ENCODE measurements at places on chromosomes 7 and 10.

DNA sequence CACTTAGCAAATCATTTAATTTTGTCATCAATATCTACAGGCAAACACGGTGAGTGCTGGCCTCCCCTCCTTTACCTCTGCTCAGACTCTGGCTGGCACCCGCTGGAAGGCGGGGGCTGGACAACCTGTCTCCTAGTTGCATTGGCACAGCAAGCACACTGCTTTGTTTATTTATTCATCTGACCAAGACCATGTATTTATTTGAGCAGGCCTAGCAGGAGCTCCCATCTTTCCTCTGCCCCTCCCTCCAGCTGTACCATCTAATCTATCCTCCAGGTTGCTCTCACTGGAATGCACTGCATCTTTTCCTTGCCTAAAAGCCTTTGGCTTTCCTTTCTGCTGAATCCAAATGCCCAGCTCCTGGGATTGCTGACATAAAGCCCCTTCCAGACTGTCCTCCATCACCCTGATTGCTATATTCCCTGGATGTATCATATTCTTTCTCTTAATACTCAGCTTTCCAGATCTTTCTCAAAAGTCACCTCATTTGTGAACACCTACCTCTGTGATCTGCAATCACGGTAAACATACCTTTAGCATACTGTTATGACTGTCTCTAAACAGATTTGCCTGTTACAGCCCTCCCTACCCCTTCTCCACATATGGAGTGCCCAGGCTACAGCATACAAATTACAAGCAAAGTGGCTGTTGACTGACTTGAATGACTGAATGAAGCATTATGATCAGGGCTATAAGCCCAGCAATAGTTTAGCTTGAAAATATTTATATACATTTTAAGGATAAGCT lies 9.6 kb downstream of the ELMO1 start:
- no peak for DNase-seq

- no peak for DNase-seq
Measured at GRCh38 chr7:117185124-117185523, 137.7 kb downstream of the WNT2 start.

- no peak for DNase-seq
Measured at GRCh38 chr7:23475576-23475839, 5.2 kb upstream of the IGF2BP3 start.

DNA sequence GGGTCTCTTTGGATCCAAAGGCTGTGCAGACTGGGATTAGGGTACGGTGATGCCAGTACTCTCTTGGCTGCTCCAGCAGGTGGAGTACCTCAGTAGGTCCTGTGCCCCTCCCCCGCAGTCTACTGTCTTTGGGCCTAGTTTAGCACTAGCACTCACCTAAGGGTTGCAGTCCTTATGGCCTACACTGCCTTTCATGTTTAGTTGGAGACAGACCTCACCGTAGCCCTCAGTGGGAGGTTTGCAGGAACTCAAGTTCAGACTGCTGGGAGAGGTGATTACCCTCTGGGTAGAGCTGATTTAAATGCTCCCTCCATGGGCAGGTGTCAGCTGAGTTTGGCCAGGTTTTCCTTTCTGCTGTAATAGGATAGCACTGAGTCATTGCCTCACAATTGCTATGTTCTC lies 210.8 kb upstream of the TMEM196 start:
- DNase-seq = no peak

DNA sequence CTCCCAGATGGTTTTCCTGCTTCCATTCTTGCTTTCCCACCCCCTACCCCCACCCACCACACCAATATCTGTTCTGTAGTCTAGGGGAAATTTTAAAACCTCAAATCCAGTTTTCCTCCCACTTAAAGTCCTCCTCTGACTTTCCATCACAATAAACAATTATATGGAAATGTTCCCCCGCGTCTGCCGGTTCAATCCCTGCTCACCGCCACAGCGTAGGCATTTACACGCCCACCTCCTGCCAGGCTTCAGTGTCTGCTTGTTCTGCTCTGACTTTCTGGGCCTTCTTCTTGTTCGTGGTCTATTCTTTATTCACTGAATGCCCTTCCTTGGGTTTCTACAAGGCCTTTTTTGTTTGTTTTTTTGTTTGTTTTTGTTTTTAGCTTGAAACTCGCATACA lies 633.0 kb upstream of the MKI67 start:
- DNase-seq = no peak

GRCh38 chr10:114272696-114273095 lies 33.6 kb downstream of the VWA2 start:
- no peak for DNase-seq

GRCh38 chr10:70381471-70382421 lies 679 bp downstream of the LRRC20 start:
- no peak for DNase-seq

All from astrocyte of the cerebellum (primary cell).